Stimulated activated CD8-positive, alpha-beta memory T cell treated with anti-CD3 and anti-CD28 coated beads, Interleukin-4, amount 100 ng/mL, for 24 hours (primary cell): ENCODE measurements at places on chromosomes 16 and 17.

- DNase-seq = no peak
These were observed 5.4 kb downstream of the FSCN2 start for GRCh38 chr17:81533339-81534141.

- DNase-seq = peak; percentile 39
These were observed 27.4 kb downstream of the EMP2 start for GRCh38 chr16:10552998-10553491.

DNA sequence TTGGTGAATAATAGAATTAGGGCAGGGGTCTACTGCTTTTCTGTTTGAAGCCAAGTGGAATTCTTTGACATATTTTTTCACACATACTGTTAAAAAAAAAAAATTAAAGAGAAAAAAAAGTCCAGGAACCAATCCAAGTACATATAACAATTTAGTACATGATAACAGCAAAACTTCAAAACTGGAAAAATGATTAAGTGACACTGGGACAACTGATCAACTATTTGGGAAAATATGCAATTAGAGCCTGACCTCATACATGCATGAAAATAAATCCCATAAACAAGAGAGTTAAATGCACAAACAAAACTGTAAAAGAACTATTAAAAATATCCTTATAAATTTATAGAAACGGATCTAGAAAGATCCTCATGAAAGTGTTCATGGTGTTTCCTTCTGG is 27.7 kb downstream of the BRIP1 start:
- DNase-seq = no peak

DNA sequence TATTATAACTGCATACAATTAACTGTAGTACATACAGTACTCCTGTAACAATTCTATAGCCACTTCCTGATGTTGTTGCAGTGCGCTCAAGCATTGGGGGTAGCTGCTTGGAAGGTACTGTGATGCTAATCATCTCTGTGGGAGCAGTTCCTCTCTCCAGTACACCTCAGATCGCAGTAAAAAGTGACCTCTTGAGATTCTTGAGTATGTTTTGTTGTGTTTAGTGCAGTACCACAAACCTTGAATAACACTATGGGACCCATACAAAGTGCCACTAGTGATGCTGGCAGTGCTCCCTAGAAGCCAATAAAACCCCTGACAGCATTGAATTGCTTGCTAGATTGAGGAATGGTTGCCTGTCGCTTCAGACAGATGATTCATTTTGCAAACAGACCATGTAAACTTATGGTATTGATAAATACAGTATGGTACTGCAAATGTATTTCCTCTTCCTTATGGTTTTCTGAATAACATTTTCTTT is 193.0 kb downstream of the SPECC1 start:
- DNase-seq = no peak

DNA sequence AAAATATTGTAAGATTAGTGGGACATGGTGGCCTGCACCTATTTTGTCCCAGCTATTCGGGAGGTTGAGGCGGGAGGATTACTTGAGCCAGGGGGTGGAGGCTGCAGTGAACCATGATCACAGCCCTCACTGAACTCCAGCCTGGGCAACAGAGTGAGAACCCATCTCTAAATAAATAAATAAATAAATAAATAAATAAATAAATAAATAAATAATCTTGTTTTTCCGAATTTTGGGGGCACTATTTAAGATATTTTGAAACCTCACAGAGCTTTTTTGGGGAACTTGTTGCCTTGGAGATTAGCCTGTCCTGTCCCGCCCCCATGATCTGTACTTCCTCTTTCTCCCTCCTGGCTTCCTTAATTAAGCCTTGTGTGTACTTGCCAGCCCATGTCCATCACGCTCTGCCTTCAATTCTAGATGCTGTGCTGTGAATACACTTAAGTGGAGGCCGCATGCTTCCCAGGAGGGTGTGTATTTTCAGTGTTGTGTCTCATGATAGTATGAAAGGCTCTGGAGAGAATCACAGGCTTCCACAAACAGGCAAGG is 4.4 kb downstream of the LGALS9 start:
- DNase-seq = no peak

DNA sequence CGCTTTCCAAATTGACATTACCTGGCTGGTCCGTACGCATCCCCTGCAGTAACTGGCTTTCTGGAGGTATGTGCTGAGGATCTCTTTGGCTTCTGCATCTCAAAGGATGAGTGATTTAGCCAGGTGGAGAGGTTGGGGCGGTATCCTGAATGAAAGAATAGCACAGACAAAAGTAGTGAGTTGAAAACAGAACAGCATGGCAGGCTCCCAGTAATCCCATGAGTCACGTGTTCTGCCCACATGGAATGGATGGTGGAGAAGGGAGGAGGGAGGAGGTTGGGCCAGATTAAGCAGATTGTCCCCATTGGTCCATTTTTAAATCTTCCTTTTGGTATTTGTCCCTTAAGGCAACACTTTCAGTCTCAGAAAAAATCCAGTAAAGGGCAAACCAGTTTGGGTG is 176.0 kb downstream of the WWOX start:
- no peak for DNase-seq

- DNase-seq = no peak
These were observed 6.1 kb upstream of the HNF1B start for GRCh38 chr17:37750768-37751475.

GRCh38 chr17:57898487-57899311 is 48.9 kb upstream of the MRPS23 start:
- no peak for DNase-seq

GRCh38 chr17:47692137-47692894 is 1.6 kb upstream of the TBKBP1 start:
- no peak for DNase-seq

GRCh38 chr16:4713663-4714501 is 20.2 kb downstream of the ANKS3 start:
- DNase-seq = no peak

GRCh38 chr16:84380405-84380804 is 12.1 kb downstream of the ATP2C2 start:
- no peak for DNase-seq

DNA sequence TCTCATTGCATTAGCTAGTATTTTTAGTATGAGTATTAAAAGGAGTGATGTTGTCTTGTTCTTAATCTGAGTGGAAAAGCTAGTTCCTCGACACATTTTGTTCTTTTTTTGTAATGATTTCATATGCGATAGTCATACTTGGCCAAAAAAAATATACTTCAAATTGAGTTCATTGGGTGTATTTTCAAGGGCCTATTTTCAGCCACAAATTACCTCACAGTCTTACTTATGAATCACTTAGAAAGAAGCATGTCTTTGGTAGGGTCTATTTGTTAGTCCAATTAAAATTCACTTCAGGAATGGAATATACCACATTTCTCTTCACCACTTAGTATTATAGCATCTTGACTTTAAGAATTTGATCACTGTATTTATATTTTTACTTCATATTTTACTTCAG is 337.2 kb downstream of the CDH11 start:
- DNase-seq = no peak

GRCh38 chr16:17302214-17302613 is 168.5 kb downstream of the XYLT1 start:
- DNase-seq = no peak
